ENCODE measurements at places on chromosomes 1 and 21. TPM values are rescaled to one million over a fixed set of nuclear protein-coding genes. Genes with fewer than 3 reads are reported as not detected.

DNA sequence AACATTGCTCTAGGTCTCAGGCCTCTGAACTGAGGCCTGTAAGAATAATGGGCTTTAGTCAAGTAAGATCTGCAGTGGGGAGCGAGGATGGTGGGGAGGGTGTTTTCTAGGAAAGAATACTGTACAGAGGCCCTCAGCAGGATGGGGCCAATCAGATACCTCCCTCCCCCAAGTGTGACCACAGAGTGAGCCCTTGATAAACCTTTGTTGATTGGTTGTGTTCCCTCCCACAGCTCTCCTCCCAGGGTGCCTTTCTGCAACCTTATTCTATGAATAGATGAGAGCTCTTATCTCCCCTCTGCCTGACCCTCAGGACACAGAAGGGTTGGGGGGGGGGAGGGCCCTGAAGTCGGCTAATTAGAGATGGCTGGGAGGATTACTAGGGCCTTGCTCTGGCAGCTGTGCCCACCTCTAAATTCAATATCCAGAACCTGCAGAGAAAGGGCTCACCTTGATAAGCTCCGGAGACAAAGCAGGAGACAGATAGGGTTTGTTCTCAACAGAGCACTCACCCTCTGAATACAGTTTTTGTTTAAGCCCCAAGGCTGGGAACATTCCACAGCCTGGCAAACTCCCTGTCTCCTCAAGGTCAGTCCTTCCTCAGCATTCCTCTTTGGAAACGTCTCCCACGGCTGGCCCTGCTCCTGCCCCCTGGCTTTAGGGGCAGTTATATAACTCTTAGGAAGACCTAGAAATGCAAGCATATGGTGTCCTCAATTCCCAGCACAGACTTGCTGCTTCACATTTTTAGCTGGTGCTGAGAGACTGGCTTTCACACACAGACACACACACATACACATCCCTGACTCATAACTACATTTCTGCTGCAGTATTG lies 42.9 kb downstream of the ATP1A1 start:
- peak; percentile 18 for DNase-seq

DNA sequence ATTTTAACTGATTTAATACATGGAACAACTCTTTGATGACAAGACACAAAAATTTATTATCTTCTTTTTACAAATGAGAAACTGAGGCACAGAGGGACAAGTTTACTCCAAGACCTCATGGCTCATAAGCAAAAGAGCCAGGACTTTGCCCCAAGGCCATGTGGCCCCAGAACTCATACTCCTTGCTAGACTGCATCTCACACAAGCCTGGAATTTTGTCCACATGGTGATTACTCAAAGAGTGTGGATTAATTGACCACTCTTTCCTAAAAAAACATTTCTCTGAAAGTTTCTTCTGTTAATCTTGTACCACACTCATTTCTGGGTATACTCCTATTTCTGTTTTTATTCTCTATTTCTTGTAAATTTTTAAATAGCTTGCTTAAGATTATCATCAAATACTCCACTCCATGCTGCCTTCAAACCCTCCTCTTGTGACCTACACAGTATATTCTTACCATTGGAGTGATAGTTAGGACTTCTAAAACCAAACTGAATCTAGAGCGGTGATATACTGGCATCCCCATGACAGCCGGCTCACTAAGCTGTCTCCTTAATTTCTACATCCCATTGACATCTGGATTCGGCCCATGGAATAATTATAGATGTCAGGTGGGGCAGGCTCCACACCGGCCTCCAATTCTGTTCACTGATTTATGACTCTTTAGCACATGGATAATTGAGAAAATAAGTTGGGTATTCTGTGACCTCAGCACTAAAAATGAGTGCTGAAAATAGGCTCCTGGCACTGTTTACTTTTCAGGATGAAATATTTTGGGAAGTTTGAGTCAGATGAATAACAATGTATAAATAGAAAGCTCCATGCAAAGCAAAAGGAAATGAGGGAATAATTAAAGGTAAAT lies 16.1 kb downstream of the RGS4 start:
- peak; percentile 66 for DNase-seq

DNA sequence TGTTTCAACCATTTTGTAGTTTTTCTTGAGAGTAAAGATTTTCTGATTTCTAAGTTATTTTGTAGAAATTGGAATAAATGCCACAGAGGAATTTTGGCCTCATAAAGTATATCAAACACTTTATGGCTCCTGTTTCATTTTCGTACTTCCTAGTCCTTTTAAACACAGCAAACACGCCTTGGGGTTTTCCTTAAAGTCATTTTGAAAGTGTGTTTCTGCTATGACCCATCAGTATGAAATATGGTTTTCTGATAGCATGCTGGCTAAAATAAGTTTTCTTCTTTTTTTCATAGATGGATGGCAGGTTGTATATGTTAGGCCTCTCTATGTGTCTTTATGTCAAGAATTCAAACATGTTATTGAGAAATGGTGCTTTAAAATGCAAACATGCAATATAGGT lies 940.1 kb upstream of the TMPRSS15 start:
- DNase-seq: no peak

GRCh38 chr1:211183747-211184313 lies 49.9 kb upstream of the KCNH1 start:
- DNase-seq: no peak

- DNase-seq: peak; percentile 81
These were observed 41.0 kb downstream of the CRYAA start for GRCh38 chr21:43209575-43210453.

- peak; percentile 70 for DNase-seq
These were observed 73.6 kb downstream of the ZNF281 start for GRCh38 chr1:200336101-200336845.

DNA sequence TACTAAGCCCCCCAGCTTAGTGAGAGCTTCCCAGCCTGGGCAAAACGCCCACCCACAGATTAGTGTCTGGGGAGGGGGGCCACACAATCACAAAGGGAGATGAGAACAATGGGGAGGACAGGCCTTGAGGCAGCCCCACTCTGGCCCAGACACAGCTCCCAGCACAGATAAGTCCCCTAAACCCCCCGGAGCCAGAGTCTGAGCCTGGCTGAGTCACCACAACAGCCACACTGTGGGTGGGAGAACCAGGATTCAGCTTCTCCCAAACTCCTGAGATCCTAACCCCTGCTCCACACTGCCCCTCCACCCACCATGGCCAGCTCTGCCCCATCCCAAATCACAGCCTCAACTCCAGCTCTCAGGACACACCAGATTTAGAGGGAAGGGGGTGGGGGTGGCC lies 4.2 kb downstream of the NECTIN4 start:
- DNase-seq: no peak

- DNase-seq: no peak
These were observed 27.9 kb upstream of the ATP2B4 start for GRCh38 chr1:203598752-203599151.

GRCh38 chr1:54096877-54097240 lies 43.5 kb downstream of the TCEANC2 start:
- DNase-seq: no peak

DNA sequence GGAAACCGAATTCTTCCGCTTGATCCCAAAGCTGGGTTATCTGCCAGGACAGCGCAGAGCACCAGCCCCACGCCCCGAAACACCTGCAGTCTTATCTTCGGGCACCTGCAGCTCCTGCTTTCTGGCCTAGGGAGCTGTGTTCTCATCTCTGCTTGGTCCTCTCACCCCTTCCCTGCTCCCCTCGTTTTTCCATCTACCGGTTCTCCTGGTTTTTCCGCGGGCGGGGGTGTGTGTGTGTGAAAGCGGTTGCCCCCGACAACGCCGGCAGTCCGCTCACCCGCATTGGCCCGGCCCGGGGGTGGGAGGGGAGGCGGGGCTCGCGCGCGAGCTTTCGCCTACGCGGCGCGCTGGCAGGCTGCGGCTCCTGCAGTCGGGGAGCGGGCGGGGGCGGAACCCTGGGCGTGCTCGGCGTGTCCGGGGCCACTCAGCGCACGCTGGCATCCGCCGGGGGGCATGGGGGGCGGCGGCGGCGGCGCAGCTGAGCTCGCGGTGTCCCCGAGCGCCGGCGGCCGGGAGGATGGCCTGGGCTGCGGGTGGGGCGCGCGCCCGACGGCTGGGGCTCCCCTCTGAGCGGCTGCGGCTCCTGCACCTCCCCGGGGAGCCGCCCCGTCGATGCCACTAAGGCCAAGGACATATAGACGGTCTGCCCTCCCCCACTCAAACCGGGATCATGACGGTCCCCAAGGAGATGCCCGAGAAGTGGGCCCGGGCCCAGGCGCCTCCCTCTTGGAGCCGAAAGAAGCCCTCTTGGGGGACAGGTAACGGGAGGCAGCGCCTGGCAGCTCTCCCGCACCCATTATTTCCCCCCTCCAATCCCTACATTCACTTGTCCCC lies 3.2 kb downstream of the ATP8B2 start:
- DNase-seq: peak; percentile 62

DNA sequence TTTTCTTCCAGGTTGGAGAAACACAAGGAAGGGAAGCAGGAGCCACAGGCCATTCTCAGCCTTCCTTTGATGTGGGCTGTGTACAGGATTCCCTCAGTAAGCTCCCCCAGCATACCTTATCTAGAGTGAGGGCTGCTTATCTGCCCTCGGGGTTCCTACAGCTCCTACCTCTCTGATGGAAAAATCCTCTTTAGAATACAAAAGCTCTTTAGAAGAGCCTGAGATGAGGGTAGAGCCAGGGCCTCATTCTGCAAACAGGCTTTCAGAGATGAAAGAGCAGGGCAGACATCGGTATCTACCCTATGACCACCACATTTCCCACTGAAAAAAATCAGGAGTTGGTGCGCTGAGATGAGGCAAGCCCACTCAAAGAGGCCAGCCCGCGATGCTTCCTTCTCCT lies 85.1 kb downstream of the PLPP3 start:
- no peak for DNase-seq

GRCh38 chr1:1063261-1063944 lies 10.7 kb downstream of the RNF223 start:
- no peak for DNase-seq

DLGAP3 gene
- not detected for total RNA-seq

OR2T5 gene
- total RNA-seq: not detected

COL8A2 gene
- total RNA-seq: 0.54 TPM

FAM131C gene
- 0.28 TPM for total RNA-seq

TNFSF4 gene
- total RNA-seq: 19.7 TPM

AMY2B gene
- total RNA-seq: 1.1 TPM

RSRP1 gene
- total RNA-seq: 71.0 TPM

Data from IMR-90 (cell line).